ENCODE measurements at places on chromosomes 3 and 15.
A peak's percentile ranks its signal among the peaks of the same experiment; 100 is the strongest.

DNA sequence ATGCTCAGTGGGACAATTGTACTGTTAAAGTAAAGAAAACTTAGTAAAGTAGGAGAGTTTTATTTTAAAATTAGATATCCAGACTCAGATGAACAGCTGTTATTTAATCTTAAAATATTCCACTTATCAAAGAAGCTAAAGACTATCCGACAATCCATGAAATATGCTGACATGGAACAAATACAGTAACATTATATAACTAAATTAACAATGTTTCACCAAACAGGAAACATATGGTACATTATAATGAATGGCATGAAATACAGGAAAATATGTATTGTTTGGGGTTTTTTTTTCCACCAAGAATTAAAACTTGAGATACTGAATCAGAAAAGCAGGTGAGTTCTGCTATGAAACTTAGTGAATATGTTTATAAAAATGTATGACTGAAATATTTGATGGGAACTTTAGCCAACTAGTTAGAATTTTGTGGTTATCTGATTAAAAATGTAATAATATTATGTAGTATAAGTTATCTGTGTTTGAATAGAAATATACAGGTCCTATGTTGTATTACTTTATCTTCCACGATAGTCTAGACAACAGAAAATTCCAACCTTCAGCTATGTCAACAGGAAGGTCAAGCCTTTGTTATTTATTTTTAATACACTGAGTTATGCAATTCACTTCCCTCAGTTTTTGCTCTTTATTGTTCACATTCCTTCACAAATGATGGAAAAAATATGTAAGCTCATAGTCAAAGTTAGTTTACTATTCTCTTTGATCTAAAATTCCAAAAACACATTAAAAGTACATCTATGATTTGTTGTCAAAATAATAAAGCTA is 72.7 kb downstream of the UACA start:
- no peak for DNase-seq

GRCh38 chr3:47324278-47324865 is 41.6 kb downstream of the KLHL18 start:
- peak; percentile 82 for DNase-seq

GRCh38 chr3:43268636-43269035 is 17.7 kb upstream of the SNRK start:
- no peak for DNase-seq

DNA sequence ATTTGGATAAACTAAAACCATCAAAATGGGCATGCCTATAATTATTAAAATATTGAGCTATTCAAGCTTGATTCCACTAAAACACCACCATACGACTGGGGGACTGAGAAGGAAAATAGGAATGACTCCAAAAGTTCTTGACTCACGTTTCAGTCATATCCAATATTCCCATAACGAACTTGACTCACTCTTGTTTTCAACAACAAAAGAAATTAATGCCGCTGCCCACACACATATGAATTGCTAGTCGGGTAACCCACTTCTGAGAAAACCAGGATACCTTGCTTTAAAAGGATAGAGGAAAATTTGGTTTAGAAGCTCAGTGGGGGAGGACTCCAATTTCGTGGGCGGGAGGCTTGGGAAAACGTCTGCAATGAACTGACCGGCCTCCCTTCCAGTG is 5.2 kb downstream of the HTR3C start:
- DNase-seq: no peak

DNA sequence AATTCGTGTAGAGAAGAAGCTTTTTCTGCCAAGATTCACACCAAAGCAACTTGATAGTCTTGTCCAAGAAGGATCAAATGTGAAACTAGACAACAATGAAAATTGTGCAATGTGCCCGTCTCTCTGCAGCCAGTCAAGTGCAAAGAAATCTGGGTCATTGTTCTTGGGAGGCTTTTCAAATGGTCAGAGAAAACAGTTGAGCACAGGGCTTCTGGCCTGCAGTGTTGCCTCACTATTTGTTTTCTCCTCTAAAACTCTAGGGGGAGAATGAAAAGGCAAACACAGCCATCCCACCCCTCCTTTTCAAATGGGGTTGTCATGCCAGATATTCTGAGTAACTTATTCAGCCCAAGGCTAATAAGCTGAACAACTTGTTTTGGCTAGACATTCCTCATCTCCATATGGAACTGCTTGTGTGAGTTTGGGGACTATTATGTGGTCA is 417.6 kb upstream of the CDIN1 start:
- DNase-seq: no peak

- no peak for DNase-seq
Observed at GRCh38 chr3:180229113-180229512, 192.4 kb upstream of the PEX5L start.
